Stimulated activated CD4-positive, alpha-beta T cell treated with anti-CD3 and anti-CD28 coated beads, Interleukin-15, amount 100 ng/mL, for 1 hour (primary cell): ENCODE measurements at places on chromosomes 7 and 10.

- DNase-seq: no peak
Observed at GRCh38 chr7:55019191-55019690, 424 bp downstream of the EGFR start.

DNA sequence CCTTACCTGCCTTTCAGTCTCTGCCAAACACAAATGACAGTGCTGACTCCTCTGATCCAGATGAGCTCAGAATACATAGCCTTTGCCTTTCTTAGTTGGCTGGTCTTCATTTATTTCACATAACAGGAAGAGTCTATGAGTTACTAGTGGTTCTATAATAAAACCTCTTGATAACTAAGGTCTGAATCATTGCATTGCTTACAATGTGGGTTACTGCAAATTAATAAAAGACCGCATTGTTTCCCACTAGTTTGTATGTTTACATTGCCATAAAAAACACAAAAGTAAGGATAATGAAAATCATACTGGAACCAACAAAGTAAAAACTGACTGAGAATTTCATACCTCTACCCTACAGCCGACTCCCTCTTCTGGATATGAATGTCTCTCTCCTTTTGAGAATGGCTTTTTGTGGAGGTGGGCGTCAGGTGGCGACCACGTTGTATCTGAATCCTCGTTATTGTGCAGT, 62.0 kb upstream of the AKR1E2 start:
- no peak for DNase-seq

- no peak for DNase-seq
Observed at GRCh38 chr7:69042138-69042537, 556.1 kb upstream of the AUTS2 start.

DNA sequence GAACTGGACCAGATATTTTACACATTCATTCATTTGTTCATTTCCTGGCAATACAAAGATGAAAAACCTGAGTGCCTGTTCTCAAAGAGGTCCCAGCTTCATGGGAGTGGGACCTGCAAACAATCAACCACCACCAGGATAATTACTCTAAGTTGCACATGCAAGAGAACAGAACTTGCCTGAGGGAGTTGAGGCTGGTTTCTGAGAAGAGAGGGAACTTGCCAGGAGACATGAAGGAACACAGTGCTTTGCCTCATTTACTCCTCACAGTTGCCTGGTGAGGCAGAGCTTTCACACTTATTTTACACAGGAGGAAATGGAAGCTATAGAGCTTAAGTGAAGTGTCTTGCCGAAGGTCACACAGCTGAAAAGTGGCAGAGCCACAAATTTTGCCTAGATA, 170.1 kb downstream of the SORCS3 start:
- DNase-seq: no peak
